ENCODE measurements at places on chromosomes 2 and 18.

GRCh38 chr2:58045580-58046334, 849 bp upstream of the VRK2 start:
- DNase-seq = no peak

DNA sequence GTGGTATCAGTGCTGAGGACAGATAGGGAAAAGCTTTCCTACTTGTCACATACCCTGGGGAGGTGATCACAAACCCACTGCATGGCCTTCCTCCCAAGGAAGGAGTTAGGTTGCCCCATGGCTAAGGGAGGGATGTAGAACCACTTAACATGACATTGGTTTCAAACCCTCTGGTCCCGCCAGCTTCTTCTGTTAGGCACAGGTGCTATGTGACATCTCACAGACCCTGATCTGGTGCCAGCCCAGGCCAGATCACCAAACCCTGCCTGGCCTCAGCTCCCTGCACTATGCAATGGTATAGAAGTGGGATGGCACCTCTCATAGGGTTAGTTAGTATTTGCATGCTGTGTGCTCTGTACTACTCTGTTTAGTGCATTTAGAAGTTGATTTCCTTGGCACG, 58.0 kb downstream of the TCF7L1 start:
- DNase-seq = no peak

GRCh38 chr2:16079637-16080036, 139.3 kb downstream of the MYCN start:
- no peak for DNase-seq

DNA sequence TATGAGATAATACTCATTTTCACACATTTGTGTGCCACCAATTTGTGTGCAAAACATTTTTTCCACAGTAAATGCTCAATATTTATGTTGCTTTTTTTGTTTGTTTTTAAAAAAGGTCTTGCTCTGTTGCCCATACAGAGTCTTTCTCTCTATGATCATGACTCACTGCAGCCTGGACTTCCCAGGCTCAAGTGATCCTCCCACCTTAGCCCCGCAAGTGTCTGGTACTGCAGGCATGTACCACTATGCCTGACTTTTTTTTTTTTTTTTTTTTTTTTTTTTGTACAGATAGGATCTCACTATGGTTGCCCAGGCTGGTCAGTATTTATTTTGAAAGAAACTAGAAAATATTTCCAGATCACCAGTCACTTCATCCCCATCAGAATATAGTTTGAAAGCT, 297.8 kb upstream of the GYPC start:
- no peak for DNase-seq

DNA sequence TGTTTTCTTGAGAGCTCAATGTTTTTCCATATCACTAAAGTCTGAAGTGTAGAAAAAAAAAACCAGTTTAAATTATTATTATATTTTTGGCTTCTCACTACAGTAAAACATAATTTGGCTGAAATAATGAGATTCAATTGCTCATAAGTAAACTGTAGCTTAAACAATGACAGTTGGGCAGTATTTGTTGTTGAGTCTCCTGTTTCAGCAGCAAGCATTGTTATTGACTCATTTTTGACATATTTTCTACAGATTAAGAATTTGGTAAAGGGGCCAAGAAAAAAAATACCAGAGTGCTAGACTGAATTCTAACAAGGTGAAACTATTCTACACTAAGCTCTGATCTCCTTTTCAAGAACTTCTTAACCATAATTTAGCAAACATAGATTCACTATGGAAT, 2070.4 kb upstream of the CELF4 start:
- no peak for DNase-seq

DNA sequence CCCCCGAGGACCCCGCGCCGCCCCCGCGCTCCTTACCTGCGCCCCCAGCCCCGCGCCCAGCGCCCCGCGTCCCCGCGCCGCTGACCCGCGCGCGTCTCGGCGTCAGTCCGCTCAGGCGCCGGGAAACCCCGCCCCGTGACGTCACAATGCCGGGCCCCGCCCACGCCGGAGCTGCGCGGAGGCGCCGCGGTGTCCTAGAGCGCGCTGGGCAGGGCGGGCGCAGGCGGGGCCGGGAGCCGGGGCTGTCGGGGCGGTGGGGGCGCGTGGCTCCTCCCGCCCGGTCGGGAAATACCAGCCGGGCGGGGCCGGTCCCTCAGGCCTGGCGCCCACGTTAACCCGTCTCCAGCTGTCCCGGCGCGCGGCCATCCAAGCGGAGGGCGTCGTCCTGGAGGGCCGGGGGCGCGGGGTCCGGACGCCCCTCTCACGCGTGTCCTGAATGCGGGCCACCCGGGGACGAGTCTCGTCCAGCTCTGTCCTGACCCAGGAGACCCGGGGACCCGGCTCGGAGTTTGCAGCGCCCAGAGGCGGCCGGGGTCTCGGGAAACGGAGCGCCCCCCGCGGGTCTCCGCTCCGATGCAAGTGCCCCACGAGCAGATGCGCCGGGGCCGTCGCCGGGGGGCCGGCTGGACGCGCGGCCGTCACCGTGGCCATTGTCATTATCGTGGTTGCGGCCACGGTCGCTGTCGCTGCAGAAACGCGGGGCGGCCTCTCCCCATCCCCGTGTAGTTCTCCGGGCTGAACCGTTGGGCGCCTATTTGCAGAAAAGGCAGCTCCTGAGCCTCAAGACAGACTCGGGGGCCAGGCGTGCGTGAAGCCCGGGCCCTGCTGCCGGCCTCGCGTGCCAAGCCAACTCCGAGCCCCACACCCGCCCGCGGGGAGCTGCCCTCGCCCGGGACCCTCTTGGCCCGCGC, at the start of gene SLC66A2:
Gene SLC66A2, minus strand, starts transcription at position 109 of the 911 bp plus-strand sequence. CDS start 727 bp downstream, outside the sequence.
- peak; percentile 56 for DNase-seq

GRCh38 chr2:26509141-26509540, 31.2 kb upstream of the OTOF start:
- DNase-seq = no peak

- DNase-seq = no peak
Observed at GRCh38 chr2:133063775-133064174, 393.8 kb upstream of the LYPD1 start.

GRCh38 chr2:168633200-168633599, 169.2 kb upstream of the NOSTRIN start:
- no peak for DNase-seq

DNA sequence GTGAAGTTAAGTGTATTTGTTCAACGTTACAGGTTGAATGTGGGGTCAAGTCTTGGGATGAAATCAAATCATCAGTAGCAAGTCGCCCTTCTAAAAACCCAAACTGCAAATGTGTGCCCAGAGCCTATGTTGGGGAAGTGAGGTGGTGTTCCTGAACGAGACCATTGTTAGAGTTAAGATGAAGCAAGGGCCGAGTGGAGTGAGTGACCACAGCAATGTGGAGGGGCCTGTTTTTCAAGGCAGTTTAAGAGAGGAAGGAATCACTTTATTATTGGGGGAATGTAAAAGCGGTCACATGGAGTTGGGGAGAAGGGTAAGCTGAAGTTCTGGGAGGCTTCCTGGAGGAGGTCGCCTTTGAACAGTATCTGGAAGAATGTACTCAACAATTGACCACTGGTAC, 68.5 kb downstream of the MYCN start:
- no peak for DNase-seq

DNA sequence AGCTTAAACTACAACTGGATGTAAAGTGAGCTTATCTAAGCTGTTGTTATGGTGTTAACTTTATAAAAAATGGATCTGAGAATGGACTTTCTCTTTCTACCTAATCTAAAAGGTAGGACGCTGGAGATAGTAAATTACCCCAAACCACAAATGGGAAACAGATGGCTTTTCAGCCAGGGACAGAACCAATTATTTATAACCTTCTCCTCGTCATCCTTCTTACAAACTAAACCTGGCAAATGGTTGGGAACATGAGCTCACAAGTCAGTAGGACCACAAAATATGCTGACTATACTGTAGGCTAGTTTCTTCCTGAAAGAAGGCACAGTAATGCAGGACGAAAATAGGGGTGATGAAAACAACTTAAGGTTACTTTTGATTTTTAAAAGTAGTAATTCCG, 32.7 kb upstream of the ZDBF2 start:
- DNase-seq = no peak

GRCh38 chr2:10787176-10787968, 25.2 kb downstream of the PDIA6 start:
- no peak for DNase-seq

- DNase-seq = no peak
Observed at GRCh38 chr2:196653843-196654242, 14.3 kb downstream of the CCDC150 start.

GRCh38 chr2:68318914-68319397, 793 bp downstream of the CNRIP1 start:
- DNase-seq = no peak

GRCh38 chr18:24976502-24976901, 375.5 kb downstream of the ZNF521 start:
- no peak for DNase-seq

GRCh38 chr2:221205103-221205673, 366.9 kb downstream of the EPHA4 start:
- no peak for DNase-seq

DNA sequence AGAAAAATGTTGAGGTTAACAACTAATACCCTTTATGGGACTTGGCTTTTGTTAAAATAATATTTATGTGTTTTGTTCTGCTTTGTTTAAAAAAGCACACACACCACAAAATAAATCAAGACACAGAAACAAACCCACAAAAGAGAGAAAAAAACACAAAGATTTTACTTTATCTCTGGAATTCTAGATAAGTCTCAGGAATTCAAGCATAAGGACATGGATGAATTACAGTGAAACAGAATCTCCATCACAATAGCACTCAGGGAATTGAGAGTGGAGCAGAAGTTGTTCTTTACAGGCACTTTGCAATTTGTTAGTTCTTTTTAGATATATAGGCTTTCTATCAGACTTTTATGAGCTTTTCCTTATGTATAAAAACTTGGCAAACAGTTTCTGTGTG, 360.9 kb upstream of the ZC3H15 start:
- no peak for DNase-seq

DNA sequence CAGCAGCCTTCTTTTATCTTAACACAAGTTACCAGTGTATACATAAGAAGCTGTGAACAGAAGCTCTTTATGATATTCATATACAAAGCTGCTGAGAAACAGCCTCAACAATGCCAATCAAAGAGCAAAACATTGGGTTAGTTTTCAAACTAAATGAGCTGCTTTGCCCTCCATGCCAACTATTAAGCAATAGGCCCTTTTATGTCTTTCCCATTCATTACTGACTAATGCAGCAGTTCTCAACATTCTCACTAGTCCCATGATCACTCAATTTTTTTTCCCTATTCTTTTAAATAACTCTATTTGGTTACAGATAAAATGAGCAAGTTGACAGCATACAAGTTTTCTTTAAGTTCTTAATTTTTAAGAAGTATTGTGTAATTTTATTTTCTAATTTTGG, 57.9 kb upstream of the FRZB start:
- no peak for DNase-seq

DNA sequence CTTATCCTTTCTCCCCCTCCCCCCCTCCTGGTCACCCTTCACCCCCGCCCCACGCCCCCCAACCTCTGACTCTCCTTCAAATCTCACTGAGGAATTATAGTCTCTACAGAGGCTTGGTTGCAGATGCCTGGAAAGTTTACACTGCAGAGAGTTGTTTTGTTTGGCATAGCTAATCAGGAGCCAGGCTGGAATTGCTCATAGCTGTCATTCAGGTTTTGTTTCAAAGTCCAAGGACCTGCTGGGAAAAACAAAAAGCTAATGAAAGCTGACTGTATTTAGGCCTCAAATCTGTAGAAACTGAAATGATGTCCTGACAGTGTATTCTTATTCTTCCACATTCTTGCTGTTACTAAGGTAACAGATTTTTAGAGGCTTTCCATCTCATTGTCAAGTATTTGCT, 22.6 kb downstream of the GREB1L start:
- DNase-seq = no peak

GRCh38 chr2:129274038-129274415, 705.4 kb upstream of the RAB6C start:
- no peak for DNase-seq

DNA sequence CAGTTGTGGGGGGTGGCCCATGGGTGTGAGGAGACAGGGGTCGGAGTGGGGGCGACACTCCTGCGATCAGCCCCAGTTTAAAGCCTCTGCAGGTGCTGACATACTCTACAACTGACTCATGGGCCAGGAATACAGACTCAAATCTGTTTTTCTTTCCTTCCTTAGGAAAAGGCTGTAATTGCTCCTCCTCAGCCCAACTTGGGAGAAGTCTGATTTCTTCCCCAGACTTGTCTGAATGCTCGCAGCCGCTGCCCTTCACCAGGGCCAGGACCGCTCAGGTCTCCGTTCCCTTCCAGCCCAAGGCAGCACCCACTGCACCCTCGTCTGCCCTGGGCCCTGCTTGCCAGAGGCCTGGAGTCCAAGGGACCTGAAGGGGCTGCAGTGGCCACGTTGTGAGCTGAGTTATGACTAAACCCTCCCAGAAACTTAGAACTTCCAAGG, 41.3 kb downstream of the RHOB start:
- DNase-seq = no peak

GRCh38 chr2:187210726-187211125, 237.3 kb downstream of the CALCRL start:
- DNase-seq = no peak

- DNase-seq = no peak
Observed at GRCh38 chr2:11701751-11702301, 31.8 kb upstream of the NTSR2 start.

DNA sequence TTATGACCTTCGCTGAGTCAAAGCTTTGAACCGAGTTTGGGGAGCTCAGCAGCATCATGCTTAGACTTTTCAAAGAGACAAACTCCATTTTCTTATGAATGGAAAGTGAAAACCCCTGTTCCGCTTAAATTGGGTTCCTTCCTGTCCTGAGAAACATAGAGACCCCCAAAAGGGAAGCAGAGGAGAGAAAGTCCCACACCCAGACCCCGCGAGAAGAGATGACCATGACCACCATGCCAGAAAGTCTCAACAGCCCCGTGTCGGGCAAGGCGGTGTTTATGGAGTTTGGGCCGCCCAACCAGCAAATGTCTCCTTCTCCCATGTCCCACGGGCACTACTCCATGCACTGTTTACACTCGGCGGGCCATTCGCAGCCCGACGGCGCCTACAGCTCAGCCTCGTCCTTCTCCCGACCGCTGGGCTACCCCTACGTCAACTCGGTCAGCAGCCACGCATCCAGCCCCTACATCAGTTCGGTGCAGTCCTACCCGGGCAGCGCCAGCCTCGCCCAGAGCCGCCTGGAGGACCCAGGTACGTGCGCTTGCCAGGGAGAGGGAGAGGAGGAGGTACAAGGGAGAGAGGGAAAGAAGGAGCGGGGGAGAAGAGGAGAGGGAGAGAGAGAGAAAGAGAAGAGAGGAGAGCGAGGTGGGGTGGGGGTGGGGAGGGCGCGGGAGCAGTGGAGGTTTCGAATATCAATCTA, at the start of gene DLX1:
Gene DLX1, plus strand, starts transcription at position 48 of the 700 bp plus-strand sequence. Its CDS starts 171 bp downstream, at position 219.
- no peak for DNase-seq

DNA sequence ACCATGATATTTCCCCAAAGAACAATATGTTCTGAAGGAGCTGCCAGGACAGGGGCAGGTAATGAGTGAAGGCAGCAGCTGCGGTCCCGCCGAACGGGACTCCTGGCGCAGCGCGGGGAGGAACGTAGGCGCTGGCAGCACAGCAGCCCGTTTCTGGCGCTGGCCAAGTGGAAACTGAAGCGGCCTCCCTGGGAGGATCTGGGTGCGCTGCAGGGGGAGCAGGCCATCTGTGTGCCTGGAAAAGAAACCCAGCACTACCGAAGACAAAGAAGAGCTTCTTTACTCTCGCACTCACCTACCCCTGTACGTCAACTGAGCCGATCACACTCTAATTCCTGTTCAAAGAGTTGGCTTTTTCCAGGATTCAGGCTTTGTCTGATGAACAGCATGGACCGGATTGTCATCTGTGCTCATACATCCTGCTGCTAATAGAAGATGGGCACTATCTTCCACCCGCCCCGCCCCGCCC, 11.8 kb downstream of the G6PC2 start:
- DNase-seq = no peak

Measured in H54 (cell line).